ENCODE measurements at places on chromosomes 1 and 21.

DNA sequence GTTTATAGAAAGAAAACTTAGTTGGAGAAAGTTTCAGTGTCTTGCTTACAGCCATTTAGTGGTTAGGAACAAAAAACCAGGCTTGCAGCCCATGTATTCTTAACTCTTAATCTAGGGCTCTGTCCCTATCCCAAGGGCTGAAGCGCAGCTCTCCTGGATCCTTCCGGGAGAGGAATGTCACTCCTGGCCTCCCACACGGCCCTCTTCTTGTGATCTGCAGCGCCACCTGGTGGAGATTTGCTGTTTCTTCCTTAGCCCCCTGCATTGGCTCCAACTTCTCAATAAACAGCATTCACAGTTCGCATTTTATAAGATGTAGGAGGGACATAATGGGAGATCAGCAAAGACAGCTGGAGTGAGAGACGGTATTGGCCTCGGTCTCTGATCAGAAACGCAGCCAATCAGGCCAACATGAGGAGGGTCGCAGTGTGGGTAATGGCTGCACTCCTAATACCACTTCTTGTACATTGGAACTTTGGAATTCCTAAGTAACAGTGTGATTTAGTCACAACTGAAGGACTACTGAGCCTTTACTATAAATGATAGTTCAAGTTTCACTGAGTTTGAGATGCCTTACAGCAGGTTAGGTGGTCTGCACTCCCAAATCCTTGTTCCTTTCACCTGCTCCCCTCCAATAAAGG is 283.4 kb downstream of the ASTN1 start:
- peak; percentile 39 for DNase-seq

DNA sequence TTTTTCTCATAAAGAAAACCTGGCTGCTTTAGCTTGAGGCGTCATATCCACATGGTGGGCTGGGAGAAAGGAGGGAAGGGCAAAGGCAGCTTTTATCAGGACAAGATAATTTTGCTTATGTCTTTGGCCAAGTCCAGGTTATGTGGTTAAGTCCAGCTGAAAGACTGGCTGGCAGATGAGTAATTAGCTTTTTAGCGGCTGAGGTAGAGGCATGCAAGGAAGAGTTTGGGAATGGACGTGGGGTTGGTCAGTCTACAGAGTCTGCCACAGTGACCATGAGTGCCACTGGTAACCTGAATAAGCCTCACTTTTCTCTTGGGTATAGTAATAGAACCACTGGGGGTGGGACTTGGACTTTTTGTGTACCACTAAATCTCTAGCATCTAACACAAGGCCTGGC is 39.8 kb downstream of the NEK7 start:
- DNase-seq, result no peak

- DNase-seq, result no peak
Measured at GRCh38 chr1:15206418-15207030, 40.5 kb upstream of the FHAD1 start.

- peak; percentile 46 for DNase-seq
Measured at GRCh38 chr1:15684468-15685291, 560 bp downstream of the PLEKHM2 start.

GRCh38 chr1:203081465-203082230 is 4.2 kb downstream of the MYOG start:
- no peak for DNase-seq

DNA sequence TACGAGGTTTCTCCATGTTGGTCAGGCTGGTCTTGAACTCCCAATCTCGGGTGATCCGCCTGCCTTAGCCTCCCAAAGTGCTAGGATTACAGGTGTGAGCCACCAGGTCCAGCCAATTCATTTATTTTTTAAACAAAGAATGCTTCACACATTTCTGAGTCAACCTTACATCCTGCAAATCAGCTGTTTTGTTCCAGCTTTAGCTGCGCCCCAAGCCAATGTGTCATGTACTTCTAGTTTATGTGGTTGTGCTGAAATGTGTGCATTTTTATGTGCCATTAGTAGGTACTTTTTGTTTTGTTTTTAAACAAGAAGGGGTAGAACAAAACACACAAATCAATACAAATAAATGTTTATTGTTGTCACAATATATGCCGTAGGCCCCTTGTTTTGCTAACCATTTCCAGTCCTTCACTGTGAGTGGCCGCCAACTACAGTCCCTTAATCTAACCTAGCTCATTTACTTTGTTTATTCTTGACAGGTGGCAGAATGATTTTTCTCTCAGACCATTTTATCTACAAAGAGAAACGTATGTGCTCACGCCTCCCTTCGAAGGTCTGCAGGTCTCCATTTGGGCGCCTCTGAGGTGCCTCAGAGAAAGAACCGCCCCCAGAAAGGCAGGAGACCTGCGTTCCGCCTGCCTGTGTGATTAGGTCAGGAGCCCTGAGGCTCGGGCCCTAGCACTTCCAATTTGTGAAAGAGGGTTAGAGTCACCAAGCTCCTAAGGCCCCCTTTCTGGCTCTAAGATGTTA is 2.8 kb upstream of the CASQ2 start:
- DNase-seq, result no peak

GRCh38 chr1:22681556-22682276 is 28.7 kb downstream of the C1QB start:
- no peak for DNase-seq

DNA sequence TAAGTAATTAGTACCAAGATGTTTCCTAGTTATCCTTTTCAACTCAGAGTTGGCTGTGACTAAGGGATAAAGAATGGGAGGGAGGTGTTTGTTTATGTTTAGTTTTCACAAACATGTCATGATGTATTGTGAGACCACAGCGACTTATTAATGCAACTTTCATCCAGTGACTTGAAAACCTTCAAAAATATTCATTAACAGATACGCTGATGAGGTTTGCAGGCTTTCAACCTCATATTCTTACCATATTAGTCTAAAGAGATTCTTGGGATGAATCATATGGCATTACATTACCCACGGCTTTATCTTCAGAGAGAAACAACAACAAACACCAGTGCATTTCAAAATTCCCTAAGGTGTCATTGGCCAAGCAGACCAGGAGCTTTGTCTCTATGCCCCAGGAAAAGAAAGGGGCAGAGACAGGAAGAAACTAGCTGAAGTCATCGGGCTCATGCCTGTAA is 36.4 kb downstream of the PALMD start:
- no peak for DNase-seq

DNA sequence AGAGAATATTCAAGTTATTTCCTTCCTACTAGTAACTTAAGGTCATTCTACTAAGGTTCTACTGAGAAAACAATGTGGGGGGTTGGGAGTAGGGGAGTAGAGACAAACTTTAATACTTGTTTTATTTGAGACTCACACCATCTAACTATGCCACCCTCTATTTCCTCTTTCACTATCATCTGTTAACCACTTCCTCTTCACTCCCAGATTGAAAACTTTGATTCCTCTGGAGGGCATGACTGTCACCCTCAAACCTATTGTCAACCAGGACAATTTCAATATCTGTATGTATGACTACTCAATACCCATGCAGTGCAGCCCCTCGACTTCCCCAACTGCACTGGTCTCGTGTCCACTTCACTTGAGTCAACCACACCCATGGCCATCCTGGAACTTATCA is 165.6 kb upstream of the POGK start:
- no peak for DNase-seq

- no peak for DNase-seq
Measured at GRCh38 chr21:14313300-14313699, 69.6 kb downstream of the HSPA13 start.

- no peak for DNase-seq
Measured at GRCh38 chr1:51215169-51215568, 20.9 kb upstream of the RNF11 start.

GRCh38 chr1:38958967-38959366 is 17.3 kb upstream of the RHBDL2 start:
- no peak for DNase-seq

DNA sequence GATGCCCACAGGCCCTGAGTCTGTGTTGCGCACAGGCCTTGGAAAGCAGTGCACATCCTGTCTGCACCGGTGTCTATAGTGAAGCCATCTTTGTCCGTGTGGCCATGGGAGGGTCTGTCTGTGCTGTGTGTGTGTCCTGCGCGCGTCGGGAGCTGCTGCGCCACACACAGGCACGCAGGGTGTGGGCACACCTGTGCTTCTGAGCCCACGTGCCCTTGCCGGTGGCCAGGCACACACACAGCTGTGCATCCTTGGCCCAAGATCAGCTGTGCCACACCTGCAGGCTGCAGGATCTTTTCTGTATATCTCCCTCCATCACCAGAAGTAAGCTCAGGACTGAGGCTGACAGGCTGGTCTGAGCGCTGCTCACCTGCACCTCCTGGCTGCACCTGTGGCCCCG is 3.2 kb upstream of the SAMD11 start:
- no peak for DNase-seq

GRCh38 chr1:213464786-213465460 is 413.9 kb downstream of the RPS6KC1 start:
- no peak for DNase-seq

GRCh38 chr1:154468535-154469250 is 33.3 kb upstream of the TDRD10 start:
- no peak for DNase-seq

- DNase-seq, result no peak
Measured at GRCh38 chr1:66399888-66400529, 133.9 kb upstream of the SGIP1 start.

DNA sequence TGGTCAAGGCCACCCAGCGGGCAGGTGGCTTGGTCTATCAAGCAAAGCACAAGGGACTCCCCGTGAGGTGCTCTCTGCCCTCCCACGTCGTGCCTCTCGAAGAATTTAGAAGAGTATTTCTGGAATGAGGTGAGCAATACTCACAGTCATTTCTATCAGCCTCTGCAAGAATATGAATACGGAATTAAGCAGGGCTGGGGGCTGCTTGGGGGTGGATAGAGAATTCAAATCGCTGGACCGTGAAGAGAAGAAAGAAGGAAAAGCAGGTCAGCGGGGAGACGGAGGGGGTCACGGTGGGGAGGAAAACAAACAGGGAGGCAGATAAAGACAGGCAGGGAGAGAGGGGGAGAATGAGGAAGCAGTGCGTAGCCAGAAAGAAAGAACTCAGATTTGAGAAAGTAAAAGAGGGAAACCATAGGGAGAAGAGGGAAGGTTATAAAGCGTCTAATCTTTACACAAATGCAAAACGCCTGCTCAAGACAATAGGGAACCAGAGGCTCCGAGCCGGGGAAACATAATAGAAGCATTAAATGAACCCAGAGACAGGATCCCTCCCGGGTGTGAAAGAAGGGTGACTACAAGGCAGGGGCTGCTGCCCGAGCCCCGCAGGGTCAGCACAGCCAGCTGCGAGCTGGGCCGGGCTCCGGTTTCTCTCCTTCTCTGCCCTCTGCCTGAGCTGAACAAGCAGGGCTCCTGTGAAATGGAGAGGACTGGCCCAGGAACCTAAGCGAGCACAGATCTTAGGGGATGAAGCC is 2.1 kb upstream of the EDN2 start:
- DNase-seq, result no peak

DNA sequence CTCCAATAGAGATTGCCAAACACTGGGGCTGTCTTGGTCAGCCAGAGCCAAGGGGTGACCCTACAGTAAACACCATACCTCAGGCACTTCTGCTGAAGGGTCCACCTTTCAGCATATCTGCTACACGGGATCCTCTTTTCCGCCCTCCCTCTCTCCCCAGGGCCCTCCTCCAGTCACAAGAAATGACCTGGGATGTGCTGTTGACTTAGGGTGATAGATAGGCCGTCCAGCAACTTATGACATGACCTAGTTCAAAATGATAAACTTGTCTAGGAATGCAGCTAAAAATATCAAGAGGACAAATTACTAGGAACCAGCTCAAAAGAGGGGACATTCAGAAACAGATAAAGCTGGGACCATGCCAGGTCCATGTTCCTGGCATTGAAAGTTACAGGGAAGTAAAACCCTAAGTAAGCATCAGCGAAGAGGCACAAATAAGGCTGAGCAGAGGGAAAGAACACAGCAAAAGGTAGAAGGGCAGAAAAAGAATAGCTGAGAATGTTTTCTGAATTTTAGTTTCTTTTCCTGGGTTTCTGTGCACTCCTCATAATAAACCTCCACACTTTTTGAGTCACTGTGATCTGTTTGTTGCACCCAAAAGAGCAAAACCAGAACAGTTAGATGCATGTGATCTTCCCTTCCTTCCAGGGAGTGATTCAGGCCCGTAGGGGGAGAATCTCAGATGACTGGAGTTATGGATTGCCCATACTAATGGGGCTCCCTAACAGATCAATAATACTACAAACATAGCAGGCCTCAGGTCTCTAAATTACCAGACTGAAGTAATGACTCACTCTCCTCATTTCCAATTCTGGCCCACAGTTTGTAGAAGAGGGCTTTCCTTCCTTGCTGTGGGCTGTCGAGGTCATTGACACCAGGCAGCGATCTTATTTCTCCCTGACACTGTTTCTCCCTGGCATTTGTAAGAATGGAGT is 48.9 kb upstream of the F3 start:
- no peak for DNase-seq

DNA sequence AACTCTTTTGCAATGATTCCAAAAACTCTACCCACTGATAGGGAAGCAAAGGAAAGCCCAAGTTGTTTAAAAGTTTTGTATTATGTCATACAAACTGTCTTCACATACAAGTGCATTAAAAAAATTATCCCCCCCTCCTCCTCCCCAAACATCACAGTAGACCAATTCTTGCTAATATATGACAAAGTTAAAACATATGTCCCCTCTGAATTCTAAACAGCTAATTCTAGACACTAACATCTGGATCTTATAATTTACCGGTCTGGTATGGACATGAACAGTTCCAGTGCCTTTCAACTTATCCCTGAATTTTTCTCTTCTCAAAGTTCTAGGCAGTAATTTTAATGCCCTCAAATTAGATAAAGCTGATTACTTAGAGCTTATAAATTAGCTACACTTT is 13.4 kb downstream of the RIT1 start:
- no peak for DNase-seq

- no peak for DNase-seq
Measured at GRCh38 chr1:41614818-41615217, 130.3 kb upstream of the EDN2 start.

DNA sequence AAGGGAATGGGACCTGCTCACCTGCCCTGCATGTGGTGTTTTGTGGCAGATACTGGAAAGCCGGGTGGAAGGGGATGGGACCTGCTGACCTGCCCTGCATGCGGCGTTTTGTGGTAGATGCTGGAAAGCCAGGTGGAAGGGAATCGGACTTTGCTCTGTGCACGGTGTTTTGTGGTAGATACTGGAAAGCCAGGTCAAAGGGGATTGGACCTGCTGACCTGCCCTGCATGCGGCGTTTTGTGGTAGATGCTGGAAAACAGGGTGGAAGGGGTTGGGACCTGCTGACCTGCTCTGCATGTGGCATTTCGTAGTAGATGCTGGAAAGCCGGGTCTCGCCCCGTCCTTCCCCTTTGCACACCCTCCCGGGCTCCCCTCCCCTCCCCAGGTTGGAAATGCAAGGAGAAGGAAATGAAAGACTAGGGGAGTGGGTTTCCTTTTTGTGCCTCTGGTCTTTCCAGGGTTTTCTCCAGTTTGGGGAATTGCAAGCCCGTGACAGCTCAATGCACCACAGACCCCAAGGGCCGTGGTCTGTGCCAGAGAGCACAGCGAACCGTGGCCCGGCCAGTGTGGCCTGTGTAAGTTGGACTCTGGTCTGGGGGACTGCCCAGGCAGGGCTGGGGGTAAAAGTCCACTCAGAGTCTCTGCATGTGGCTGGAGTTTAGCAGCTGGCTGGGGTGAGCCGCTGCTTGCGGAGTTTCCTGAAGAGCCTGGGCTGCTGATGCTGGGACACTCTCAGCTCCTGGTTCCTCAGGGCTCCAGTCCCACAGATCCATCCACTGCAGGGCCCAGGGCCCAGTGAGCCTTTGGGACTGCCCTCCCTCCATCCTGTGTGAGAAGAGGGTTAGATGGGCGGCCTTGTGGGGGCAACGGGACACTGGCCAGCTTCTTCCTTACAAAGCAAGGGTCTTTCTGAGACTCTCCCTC is 105.5 kb downstream of the CRYAA start:
- DNase-seq, result no peak
